ENCODE measurements at places on chromosomes 4 and X. TPM values are rescaled to one million over a fixed set of nuclear protein-coding genes. Genes with fewer than 3 reads are reported as not detected.

COX7B2 gene
- total RNA-seq, result not detected

HSFX4 gene
- total RNA-seq, result not detected

FGF13 gene
- total RNA-seq, result 47.2 TPM

SPANXA1 gene
- total RNA-seq, result not detected

GUCY1A1 gene
- 35.9 TPM for total RNA-seq

ANKRD50 gene
- total RNA-seq, result 84.3 TPM

UGT8 gene
- total RNA-seq, result 11.3 TPM

PABPC4L gene
- 3.7 TPM for total RNA-seq

MAGEA2B gene
- total RNA-seq, result not detected

CDX4 gene
- not detected for total RNA-seq

PASD1 gene
- not detected for total RNA-seq

TRIM75 gene
- not detected for total RNA-seq

NSDHL gene
- 8.9 TPM for total RNA-seq

SPANXN4 gene
- not detected for total RNA-seq

MSX1 gene
- total RNA-seq, result 6.7 TPM

TMEM33 gene
- total RNA-seq, result 50.1 TPM

NWD2 gene
- 11.1 TPM for total RNA-seq

SSX1 gene
- total RNA-seq, result not detected

NPY5R gene
- 4.5 TPM for total RNA-seq

UGT2B10 gene
- not detected for total RNA-seq

RAB33A gene
- total RNA-seq, result 13.5 TPM

DMRTC1 gene
- not detected for total RNA-seq

PF4V1 gene
- not detected for total RNA-seq

MAGEA2 gene
- not detected for total RNA-seq

SPP1 gene
- 196 TPM for total RNA-seq

DCX gene
- 216 TPM for total RNA-seq

FHDC1 gene
- 4.0 TPM for total RNA-seq

GAGE12J gene
- total RNA-seq, result not detected

PLXNB3 gene
- total RNA-seq, result 3.3 TPM

STK32B gene
- total RNA-seq, result 19.1 TPM

MAGEA10 gene
- not detected for total RNA-seq

HERC6 gene
- 2.4 TPM for total RNA-seq

CFAP299 gene
- 5.5 TPM for total RNA-seq

HSFX3 gene
- total RNA-seq, result not detected

XAGE1A gene
- not detected for total RNA-seq

All from cerebellum (tissue), 4 donors.